Pons (tissue), 1 donor: ENCODE measurements at places on chromosomes 1 and 21.

DNA sequence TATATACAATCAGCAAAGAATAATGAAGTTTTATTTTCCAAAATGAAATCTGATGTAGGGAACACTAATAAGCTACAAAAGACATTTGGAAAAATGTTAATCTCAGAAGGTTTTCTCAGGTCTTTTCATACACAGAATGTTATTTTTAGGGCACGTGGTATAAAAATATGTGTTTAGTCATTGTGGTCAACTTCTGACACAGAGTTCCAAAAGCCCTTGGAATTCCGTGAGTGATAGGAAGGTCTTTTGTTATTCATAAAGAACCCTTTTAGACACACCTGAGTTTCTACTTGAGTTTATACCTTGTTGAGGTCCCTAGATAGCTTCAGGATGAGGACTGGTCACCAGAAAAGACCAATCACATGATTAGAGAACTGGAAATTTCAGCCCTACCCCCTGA lies 277.6 kb upstream of the NCAM2 start:
- no peak for DNase-seq

DNA sequence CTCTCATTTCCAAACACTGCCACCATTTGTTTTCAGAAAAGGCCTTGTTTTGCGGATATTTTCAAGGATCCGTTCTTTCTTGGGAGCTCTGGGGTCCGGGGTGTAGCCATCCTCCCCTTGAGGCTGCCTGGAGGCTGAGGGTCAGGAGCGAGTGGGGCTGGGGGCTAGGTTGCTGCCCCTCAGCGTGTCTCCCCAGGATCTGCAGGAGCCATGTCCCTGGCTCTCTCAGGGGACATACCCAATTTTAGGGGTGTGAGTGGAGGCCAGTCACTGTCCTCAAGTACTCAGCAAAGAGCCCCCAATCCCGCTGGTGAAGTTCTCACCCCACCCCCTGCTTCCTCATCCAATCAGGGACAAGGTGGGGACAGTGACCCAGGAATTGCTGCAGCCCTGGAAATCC lies 15.0 kb upstream of the PRDM16 start:
- DNase-seq = no peak

GRCh38 chr1:164755690-164756089 lies 196.7 kb downstream of the PBX1 start:
- no peak for DNase-seq

DNA sequence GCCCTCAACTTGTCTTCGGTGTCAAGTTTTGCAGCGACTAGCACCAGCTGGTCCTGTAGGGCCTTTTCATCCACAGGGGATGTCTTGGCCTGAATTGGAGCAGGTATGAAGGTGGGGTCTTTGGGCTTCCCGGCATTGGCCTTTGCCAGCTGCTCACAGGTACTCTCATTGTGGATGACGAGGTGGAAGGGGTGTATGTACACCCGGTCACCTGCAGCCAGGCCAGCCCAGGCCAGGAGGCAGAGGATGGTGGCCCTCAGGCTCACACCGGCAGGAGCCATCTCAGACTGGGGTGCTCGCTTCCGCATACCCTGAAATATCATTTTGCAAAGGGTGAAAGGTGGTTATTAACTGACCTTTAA lies 3.4 kb downstream of the AGT start:
- DNase-seq = no peak

GRCh38 chr1:226964611-226965486 lies 24.8 kb downstream of the COQ8A start:
- no peak for DNase-seq
